Stimulated activated CD8-positive, alpha-beta memory T cell treated with anti-CD3 and anti-CD28 coated beads, Interleukin-15, amount 100 ng/mL, for 48 hours (primary cell): ENCODE measurements at places on chromosomes 6 and 20.

- DNase-seq, result no peak
Measured at GRCh38 chr20:11117808-11118528, 444.2 kb upstream of the JAG1 start.

DNA sequence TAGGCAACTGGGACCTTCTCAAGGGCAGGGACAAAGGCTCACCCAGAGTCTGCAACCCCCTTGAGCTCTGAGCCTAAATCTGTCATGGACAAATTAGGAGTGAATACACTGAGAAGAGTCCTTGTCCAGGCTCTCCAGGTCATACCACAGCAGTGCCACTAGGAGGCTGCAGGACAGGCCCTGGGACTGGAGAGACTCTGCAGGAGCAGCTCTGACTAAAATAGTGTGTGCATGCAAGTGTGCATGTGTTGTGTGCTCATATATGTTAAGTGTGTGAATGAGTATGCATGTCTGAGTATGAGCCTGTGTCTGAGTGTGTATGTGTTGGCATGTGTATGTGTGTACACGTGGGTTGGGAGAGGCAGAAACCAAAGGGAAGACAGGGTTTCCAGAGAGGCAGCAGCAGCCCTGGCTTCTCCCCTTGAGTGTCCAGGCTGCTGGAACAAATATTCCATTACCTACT lies 27.1 kb downstream of the MRPL14 start:
- DNase-seq, result no peak

GRCh38 chr20:37277253-37277593 lies 12.2 kb upstream of the MANBAL start:
- no peak for DNase-seq

- DNase-seq, result no peak
Measured at GRCh38 chr20:50711113-50711825, 19.9 kb upstream of the RIPOR3 start.

GRCh38 chr6:14142063-14142450 lies 24.5 kb downstream of the CD83 start:
- no peak for DNase-seq

DNA sequence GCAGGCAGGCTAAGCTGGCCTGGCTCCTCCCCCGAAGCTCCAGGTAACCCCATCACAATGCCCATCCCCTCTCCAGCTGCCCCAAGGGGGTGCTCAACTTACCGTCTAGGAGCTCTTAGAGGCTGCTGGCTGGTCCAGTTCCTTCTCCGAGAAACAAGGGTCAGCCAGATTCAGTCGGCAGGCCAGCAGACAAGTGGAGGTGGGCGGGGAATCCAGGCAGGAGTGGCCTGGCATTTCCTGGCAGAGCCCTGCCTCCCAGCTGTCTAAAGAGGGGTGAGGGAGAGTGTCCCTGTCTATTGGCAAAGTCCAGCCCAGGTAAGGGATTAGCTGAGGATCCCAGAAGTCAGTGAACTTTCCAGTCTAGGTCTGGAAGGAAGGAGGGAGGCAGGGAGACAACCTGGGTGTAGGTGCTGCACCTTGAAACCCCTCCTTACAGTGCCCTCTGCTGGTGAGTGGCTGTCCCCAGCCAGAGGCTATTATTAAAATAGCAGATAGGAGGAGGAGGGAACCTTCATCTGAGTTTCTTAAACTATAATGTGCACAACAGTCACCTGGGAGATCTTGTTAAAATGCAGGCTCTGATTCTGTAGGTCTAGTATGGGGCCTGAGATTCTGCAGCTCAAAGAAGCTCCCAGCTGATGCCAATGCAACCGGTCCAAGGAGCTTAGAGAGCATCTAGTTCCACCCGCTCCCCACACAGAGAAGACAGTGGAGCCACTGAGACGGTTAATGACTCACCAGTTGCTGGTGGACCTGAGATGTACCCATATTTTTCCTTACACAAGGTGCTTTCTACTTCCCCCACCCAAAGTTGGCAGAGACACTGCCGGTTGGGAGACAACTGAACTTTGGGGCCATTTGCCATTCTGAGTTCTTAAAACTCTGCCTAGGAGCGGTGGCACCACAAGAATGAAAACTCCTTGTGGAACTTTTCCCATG lies at the start of gene UNC5CL:
Gene UNC5CL, minus strand, starts transcription at position 162 of the 939 bp plus-strand sequence. CDS start 4,147 bp downstream, outside the sequence.
- peak; percentile 16 for DNase-seq

GRCh38 chr20:10978713-10979112 lies 304.9 kb upstream of the JAG1 start:
- DNase-seq, result no peak

- DNase-seq, result no peak
Measured at GRCh38 chr6:51161752-51162151, 343.1 kb downstream of the TFAP2B start.

DNA sequence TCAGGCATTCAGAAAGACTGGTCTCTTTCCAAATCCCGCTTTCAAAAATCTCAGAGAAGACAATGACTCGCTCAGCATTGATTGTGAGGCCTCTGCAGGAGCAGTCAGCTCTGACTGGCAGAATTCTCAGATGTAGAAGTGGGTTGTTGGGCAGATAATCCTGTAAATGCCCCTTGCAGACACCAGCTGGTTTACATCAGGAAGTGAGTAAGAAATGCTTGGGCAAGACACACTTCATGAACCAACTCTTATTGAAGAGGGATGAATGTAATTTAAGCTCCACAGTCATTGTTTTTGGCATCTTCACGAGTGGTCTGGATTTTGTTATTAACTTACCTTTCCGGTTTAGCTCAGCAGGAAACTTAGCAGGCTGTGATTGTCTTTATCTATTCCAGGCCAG lies 166.6 kb downstream of the PLCB4 start:
- no peak for DNase-seq

DNA sequence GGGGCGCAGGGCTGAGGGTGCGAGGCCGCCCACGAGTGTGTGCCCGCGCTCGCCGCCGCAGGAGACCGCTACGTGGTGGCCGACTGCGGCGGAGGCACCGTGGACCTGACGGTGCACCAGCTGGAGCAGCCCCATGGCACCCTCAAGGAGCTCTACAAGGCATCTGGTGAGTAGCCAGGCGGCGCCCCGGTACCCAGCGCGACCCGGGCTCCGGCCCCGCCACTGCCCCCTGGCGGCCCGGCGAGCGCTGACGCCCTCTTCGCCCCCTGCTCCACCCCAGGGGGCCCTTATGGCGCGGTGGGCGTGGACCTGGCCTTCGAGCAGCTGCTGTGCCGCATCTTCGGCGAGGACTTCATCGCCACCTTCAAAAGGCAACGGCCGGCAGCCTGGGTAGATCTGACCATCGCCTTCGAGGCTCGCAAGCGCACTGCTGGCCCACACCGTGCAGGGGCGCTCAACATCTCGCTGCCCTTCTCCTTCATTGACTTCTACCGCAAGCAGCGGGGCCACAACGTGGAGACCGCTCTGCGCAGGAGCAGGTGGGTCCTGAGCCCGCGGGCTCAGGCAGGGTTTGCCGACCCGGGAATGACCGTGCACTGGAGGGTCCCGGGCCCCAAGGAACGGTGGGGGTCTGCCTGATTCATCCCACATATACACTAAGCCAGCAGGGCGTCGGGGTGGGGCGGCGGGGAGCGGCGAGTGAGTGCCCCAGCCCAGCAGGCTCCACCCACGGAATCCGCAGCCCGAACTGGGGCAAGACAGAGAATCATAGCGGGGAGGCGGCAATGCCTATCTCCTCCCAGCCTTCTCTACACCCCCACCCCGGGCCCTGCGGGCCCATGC lies 17.4 kb downstream of the HSPA12B start:
- DNase-seq, result peak; percentile 37

- no peak for DNase-seq
Measured at GRCh38 chr6:6470123-6470522, 118.4 kb upstream of the LY86 start.

DNA sequence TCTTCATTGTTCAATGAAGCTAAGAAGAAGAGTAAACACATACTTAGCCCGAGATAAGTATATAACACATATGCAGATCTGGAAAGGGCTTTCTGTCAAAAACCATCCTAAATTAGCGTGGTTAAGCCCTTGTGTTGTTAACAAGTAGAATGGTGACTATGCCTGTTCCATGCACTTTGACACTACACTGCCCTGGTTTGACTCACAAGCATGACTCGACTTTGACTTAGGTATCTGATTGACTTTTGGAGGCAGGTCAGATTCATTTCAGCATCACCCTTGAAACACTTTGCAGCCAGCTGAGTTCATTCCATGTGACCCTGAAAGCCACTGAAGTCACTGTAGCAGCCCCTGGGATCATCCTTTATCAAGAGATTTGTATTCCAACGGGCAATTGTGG lies 239.8 kb downstream of the TBX18 start:
- DNase-seq, result no peak

- DNase-seq, result no peak
Measured at GRCh38 chr6:44262467-44263353, 2.6 kb downstream of the NFKBIE start.

GRCh38 chr6:35833536-35833935 lies 28.4 kb downstream of the LHFPL5 start:
- DNase-seq, result no peak

DNA sequence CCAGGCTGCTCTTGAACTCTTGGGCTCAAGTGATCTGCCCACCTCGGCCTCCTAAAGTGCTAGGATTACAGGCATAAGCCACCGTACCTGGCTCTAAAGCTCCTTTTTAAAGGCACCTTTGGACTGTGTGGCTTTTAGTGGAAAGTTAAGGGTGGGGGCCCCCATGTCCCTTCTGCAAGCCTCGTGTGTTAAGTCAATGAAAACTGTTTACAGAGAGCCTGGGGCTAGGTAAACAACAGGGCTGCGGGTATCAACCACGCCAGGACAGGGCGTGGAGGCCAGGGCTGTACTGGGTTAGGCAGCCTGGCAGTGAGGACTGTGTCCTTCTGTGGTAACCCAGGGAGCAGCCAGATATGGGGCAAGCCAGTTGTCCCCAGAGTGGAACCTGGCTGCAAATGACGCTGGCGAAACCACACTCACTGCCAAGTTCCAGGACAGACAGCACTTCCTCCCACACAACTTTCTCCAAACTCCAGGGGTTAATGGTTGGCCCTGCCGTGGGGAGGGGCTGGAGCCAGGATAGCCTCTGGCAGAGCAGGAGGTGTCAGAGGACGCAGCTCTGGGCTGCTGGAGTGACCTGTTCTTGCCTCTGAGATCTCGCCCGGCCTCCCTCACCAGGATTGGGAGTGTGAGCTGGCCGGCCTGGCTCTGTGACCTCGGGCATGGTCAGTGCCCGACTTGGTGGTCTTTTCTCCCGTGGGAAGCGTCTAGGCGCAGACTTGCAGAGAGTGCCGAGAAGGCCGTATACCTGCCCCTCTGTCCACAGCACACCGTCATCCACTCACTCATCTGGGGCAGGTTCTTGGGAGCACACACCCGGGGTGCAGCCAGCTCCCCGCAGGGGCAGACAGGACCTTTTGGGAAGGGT lies 3.2 kb downstream of the SLC17A9 start:
- no peak for DNase-seq

DNA sequence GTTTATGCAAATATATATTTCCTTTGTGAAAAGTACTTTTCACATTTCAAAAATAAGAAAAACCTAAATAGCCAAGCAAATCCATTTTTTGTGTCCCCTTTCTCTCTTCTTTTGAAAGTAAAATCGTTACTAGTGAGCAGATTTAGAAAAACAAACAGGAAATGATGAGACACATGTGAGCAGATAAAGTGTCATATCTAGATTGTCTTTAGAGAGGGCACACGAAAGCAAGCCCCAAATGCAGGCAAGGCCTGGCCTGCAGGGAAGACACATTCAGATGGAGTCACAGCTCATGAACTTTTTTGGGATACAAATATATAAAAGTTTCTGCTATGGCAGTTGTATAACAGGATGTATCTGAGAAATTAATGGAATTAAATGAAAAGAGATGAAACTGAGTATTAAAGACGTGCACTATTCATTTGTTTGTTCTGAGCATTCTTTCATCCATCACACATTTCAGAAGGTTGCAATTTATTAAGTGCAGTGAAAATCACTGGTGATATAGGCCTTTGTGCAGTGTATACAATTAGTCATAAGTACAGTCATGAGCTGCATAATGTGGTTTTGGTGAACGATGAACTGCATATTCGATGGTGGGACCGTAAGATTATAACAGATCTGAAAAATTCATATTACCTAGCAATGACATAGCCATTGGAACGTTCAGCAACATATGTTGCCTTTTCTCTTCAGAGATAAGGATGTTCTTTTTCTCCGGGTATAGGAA lies 101.4 kb downstream of the PACRG start:
- DNase-seq, result no peak

GRCh38 chr6:29728173-29728874 lies 5.1 kb downstream of the HLA-F start:
- no peak for DNase-seq

GRCh38 chr6:169160855-169161560 lies 92.6 kb downstream of the THBS2 start:
- no peak for DNase-seq
